ENCODE measurements at places on chromosomes 2 and 18.

DNA sequence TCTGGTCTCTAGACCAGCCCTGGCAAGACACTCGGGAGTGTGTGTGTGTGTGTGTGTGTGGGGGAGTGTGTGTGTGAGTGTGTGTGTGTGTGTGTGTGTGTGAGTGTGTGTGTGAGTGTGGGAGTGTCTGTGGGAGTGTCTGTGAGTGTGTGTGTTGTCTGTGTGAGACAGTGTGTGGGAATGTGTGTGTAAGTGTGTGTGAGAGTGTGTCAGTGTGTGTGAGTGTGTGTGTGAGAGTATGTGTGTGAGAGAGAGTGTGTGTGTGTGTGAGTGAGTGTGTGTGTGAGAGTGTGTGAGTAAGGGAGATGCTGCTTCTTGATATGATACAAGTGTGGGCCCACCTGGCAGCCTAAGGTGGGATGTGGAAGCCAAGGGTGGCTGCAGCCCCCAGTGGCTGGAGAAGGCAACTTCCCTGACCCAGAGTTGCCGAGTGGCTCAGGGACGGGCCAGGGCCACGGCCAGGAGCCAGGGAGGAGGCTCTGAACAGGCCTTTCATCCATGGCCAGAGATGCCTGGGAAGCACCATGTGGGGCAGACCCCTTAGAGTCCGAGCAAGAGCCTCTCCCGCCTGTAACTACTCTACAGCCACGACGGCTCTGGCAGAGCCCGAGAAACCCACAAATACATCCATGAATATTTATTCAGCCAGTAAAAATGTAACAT is 159.3 kb upstream of the MYCN start:
- no peaks in the 10 kb centered on the region for H3K4me1 ChIP-seq
- no peak overlapping the region for H3K27ac ChIP-seq
- no peak overlapping the region for H3K4me3 ChIP-seq
- H3K36me3 ChIP-seq: no peaks in the 10 kb centered on the region
- no peaks in the 10 kb centered on the region for H3K27me3 ChIP-seq
- no peak for DNase-seq

DNA sequence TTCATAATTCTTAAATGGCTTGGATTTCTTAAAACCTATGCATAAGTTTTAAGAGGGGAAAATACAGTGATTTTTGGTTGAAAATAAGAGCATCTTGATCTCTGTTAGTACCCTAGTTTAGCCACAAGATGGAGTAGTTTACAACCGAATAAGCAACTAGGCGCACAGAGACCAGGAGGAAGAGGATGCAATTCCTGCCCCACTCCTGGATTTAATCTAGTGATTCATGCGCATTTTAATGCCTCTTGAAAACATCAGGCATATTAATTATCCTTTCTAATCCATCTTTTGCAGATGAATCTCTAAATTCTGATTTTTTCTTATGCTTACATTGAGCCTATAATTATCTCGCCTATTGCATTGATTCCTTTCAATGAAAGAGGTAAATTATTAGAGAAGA is 76.7 kb downstream of the MRPS9 start:
- no peaks in the 10 kb centered on the region for H3K27me3 ChIP-seq
- H3K4me1 ChIP-seq: no peaks in the 10 kb centered on the region
- no peak overlapping the region for H3K4me3 ChIP-seq

GRCh38 chr2:96205888-96206287 is 2.7 kb downstream of the STARD7 start:
- peak overlapping the region; percentile 82 for H3K4me3 ChIP-seq
- H3K27me3 ChIP-seq: no peaks in the 10 kb centered on the region
- H3K4me1 ChIP-seq: peaks cover 46% of the 10 kb centered on the region

DNA sequence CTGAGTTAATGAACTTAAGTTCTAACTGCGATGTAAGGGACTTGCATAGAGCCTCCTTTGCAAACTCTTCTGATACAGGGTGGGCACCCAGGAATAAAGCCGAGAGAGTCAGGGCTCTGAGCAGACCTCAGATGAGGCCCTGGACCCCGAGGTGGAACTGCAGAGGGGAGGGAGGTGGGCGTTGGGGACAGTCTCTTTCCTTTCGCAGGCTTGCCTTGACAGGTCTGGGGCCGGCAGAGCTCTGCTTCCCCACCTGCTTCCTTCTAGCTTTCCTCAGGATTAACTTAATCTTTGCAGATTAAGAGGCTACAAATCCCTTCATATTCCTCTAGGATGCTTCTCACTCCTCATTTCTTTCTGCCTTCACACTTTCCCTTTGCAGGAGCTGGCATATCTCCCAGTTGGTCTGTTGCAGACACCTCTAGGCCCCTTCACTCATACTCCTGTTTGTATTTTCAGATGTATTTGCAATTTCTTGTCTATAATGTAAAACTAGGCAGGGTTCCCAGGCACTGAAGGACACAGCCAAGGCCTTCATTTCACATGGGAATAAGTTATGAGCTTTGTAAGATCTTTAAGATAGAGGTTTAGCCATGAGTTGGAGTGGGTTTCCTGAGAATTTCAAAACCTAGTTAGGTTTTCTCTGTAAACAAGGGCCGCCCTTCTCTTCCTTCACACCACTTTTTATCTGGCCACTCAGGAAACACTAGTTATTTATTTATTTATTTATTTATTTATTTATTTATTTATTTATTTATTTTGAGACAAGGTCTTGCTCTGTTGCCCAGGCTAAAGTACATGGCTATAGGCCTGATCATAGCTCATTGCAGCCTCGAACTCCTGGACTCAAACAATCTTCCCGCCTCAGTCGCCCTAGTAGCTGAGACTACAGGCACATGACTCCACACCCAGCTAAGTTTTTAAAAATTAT is 70.9 kb downstream of the MTCL1 start:
- H3K27ac ChIP-seq: no peak overlapping the region
- H3K27me3 ChIP-seq: peaks cover 6% of the 10 kb centered on the region
- no peaks in the 10 kb centered on the region for H3K36me3 ChIP-seq
- DNase-seq: no peak
- no peak overlapping the region for H3K4me3 ChIP-seq
- H3K4me1 ChIP-seq: no peaks in the 10 kb centered on the region

DNA sequence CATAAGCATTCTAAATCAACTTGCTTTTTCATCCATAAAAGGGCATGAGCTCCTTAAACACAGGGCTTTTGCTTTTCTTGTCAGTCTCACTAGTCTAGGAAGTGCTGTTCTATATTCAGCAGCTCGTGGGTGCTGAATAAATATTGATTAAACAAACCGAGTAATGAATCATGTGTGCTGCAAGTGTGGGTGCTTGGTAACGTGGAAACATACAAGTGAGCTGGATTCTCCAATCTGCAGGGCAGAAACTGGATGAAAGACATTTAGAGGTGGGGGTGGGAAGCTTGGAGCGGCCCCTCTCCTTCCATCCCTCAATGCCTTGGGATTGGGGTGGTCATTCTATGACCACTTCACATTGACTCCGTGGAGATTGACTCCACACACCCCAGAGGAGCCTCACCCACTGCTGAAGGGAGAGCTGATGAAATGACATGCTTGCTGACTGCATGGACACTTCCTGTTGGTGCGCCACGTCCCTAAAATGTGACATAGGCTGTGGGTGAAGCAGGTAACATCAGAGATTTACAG is 114.6 kb downstream of the DOCK10 start:
- H3K4me3 ChIP-seq: peak overlapping the region; percentile 68
- peak overlapping the region; percentile 91 for H3K27ac ChIP-seq
- H3K4me1 ChIP-seq: peaks cover 91% of the 10 kb centered on the region
- H3K36me3 ChIP-seq: peaks cover 71% of the 10 kb centered on the region
- no peaks in the 10 kb centered on the region for H3K27me3 ChIP-seq
- peak; percentile 65 for DNase-seq

DNA sequence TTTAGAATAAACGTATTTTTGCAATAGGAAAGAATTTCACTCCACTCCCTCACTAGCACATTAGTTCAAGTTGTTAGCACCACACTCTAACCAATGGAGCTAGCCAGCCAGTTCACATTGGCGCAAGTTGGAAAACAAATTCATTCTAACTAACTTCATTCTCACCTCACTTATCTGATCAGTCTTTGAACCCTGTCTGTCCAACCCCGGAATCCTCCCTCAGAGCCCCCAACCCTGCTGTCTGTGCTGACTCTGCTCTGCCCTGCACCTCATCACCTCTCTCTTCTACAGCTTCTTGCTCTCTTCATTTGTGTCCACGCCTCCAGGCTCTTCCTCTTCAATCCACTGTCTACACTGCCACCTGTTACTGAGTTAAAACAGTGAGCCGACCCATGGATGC is 356.5 kb downstream of the IRS1 start:
- H3K4me1 ChIP-seq: no peaks in the 10 kb centered on the region
- H3K36me3 ChIP-seq: no peaks in the 10 kb centered on the region
- no peak overlapping the region for H3K4me3 ChIP-seq
- no peaks in the 10 kb centered on the region for H3K27me3 ChIP-seq

- peaks cover 21% of the 10 kb centered on the region for H3K4me1 ChIP-seq
- no peak overlapping the region for H3K4me3 ChIP-seq
- H3K36me3 ChIP-seq: peaks cover 9% of the 10 kb centered on the region
- H3K27me3 ChIP-seq: no peaks in the 10 kb centered on the region
These were observed 9.3 kb upstream of the CD226 start for GRCh38 chr18:69956665-69957620.

DNA sequence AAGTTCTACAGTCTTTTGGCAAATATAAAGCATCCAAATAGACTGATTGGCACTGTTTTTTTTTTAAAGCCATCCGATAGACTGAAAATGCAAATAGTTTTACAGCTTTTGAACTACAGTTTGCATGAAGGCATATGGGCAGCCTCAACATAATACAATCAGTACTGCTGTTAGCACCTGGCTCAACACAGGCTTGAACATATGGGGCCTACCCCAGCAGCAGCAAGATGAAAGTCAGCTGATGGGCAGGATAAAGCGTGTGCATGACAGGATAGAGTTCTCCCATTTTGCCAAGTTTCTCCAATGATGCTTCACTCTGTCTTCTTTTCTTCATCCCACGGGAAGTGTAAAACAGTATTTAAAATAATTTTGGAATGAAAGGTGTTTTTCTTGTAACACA is 1.3 kb upstream of the AKAIN1 start:
- no peaks in the 10 kb centered on the region for H3K36me3 ChIP-seq
- no peak for DNase-seq
- H3K4me3 ChIP-seq: no peak overlapping the region

GRCh38 chr2:172282944-172283343 is 144.4 kb upstream of the ITGA6 start:
- peaks cover 11% of the 10 kb centered on the region for H3K4me1 ChIP-seq
- no peaks in the 10 kb centered on the region for H3K36me3 ChIP-seq
- peaks cover 4% of the 10 kb centered on the region for H3K27me3 ChIP-seq
- H3K4me3 ChIP-seq: no peak overlapping the region

DNA sequence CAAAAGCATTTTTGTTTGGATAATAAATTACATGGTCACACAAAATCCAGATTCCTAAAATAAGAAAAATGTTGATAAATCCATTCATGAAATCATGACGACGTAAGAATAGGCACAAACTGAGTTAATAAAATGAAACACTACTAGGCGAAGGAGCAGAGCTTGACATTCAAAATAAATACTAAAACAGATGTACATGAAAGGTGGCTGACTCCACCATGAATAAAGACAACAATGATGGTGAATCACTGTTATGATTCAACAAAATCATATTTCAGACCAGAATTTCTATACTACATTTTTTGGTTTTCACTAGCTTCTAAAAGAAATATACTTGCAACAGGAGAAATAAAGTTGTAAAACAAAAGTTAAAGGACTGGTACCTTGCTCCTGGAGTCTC is 122.0 kb upstream of the RNU4ATAC start:
- no peak overlapping the region for H3K27ac ChIP-seq
- H3K27me3 ChIP-seq: no peaks in the 10 kb centered on the region
- H3K36me3 ChIP-seq: peaks cover 10% of the 10 kb centered on the region
- H3K4me3 ChIP-seq: no peak overlapping the region
- DNase-seq: no peak

- no peaks in the 10 kb centered on the region for H3K36me3 ChIP-seq
- DNase-seq: no peak
- H3K4me3 ChIP-seq: no peak overlapping the region
- no peak overlapping the region for H3K27ac ChIP-seq
- H3K4me1 ChIP-seq: no peaks in the 10 kb centered on the region
- H3K27me3 ChIP-seq: no peaks in the 10 kb centered on the region
These were observed 17.0 kb downstream of the SH3BP4 start for GRCh38 chr2:234968631-234969305.

DNA sequence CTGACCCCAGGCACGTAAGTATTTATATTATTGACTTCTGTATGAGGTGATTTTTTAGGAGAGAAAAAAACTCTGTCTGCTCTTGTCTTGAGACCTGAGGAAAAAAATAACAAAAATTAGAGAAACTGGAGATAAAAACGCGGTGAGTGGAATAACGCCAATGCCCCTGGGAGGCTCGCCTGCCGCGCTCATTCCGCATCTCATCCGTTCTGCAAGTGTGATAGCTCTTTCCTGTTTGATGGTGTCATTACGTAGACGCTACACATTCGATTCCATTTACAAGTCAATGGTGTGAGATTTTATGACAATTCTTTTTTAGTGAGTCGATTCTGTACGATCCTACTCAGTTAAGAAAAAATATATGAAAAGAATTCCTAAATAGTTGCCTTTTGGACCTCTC is 194.3 kb upstream of the SMIM21 start:
- H3K27ac ChIP-seq: no peak overlapping the region
- H3K27me3 ChIP-seq: peaks cover 4% of the 10 kb centered on the region
- DNase-seq: no peak
- H3K36me3 ChIP-seq: no peaks in the 10 kb centered on the region
- no peaks in the 10 kb centered on the region for H3K4me1 ChIP-seq
- no peak overlapping the region for H3K4me3 ChIP-seq

- peak overlapping the region; percentile 71 for H3K4me3 ChIP-seq
- H3K27me3 ChIP-seq: no peaks in the 10 kb centered on the region
- peaks cover 40% of the 10 kb centered on the region for H3K4me1 ChIP-seq
- DNase-seq: peak; percentile 44
- H3K27ac ChIP-seq: peak overlapping the region; percentile 84
- peaks cover 5% of the 10 kb centered on the region for H3K36me3 ChIP-seq
These were observed 665.4 kb downstream of the BCL11A start for GRCh38 chr2:59888015-59888414.

GRCh38 chr18:79816981-79817606 is 19.4 kb downstream of the KCNG2 start:
- H3K27me3 ChIP-seq: peaks cover 19% of the 10 kb centered on the region
- no peak for DNase-seq
- H3K27ac ChIP-seq: no peak overlapping the region
- peaks cover 5% of the 10 kb centered on the region for H3K4me1 ChIP-seq
- H3K36me3 ChIP-seq: no peaks in the 10 kb centered on the region

GRCh38 chr2:41197781-41198180 is 745.9 kb upstream of the SLC8A1 start:
- no peak overlapping the region for H3K27ac ChIP-seq
- H3K36me3 ChIP-seq: no peaks in the 10 kb centered on the region
- no peaks in the 10 kb centered on the region for H3K4me1 ChIP-seq
- no peak overlapping the region for H3K4me3 ChIP-seq
- no peak for DNase-seq

GRCh38 chr18:34796035-34796657 is 86.0 kb downstream of the DTNA start:
- H3K4me1 ChIP-seq: peaks cover 5% of the 10 kb centered on the region
- DNase-seq: no peak
- peaks cover 6% of the 10 kb centered on the region for H3K27me3 ChIP-seq
- no peak overlapping the region for H3K4me3 ChIP-seq
- no peak overlapping the region for H3K27ac ChIP-seq

GRCh38 chr2:65361623-65362022 is 70.8 kb downstream of the SPRED2 start:
- no peak overlapping the region for H3K27ac ChIP-seq
- no peak for DNase-seq
- H3K36me3 ChIP-seq: no peaks in the 10 kb centered on the region
- H3K27me3 ChIP-seq: peaks cover 4% of the 10 kb centered on the region
- peaks cover 32% of the 10 kb centered on the region for H3K4me1 ChIP-seq
- no peak overlapping the region for H3K4me3 ChIP-seq

GRCh38 chr18:54551590-54551989 is 39.5 kb upstream of the DYNAP start:
- H3K27me3 ChIP-seq: peaks cover 9% of the 10 kb centered on the region
- no peak overlapping the region for H3K27ac ChIP-seq
- no peaks in the 10 kb centered on the region for H3K36me3 ChIP-seq
- no peak overlapping the region for H3K4me3 ChIP-seq
